ENCODE measurements at places on chromosomes 13 and 19.

DNA sequence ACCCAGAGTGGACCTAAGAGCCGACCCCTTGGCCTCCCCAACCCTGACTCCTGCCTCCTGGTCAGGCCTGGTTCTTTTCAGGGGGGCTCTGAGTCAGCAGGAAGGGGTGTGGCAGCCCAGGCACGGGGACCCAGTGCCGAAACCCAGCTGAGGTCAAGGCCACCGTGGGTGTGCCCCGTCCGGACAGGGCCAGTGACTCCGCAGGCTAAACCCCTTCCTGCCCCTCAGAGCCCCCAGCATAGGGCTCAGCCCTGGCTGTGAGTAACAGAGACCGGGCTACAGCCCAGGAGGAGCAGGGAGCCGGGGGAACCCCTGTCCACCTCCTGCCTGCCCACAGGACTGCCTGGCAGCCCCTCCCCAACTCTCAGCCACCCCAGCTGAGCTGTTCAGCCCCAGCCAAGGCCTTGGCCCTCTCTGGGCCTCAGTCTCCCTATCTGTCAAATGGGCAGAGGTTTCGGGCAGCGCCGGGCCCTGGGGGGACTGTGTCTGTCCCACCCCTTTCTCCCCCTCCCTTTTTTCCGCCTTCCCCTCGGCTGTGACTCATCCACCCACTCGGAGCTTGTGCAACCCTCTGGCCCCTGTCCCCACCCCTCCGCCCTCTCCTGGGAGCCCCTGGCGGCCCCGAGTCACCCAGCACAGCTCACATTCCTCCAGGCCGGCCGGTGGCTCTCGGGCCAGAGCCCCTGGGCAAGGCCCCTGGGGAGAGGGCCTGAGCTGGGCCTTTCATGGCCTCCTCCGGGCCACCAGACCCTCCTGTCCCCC, 8.6 kb downstream of the ZBTB7A start:
- peak; percentile 87 for DNase-seq

DNA sequence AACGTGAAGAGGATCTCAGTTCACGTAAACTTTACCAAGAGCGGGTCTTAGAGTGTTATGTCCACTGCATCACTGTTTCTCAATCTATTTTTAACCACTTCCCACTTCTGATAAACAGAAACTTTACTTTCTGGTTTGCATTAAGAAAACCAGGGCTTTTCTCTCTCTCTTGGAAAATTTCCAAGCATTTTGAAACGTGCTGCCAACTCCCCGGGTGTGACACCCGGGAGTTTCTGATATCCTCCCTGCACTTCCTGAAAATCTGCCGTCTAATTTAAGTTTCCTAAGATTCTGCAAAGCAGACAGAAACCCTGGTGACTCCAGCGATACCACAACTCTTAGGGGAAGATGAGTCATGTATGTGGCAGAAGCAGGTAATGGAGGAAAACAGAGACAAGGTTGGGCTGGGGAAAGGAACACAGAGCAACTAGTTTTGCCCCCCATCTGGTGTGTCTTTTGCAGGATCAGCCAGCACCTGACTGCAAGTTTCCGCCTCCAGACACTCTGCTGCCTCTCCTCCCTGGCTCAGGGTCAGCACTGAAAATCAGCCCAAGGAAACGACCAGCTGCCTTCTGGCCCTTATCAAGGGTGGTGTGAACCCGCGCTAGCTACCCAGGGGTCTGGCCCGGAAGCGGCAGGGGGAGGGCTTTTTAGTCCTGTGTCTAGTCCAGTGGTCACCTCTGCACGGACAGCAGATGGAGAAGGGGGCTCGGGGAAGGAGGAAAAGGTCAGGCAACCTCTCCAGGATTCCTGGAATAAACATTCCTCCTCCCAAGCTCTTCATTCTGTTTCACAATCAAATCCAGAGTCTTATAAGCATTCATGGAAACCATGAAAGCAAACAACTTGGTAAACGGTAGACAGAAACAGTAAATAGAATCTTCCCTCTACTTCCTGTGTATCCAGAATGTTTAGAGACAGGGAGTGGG, 11.3 kb upstream of the FFAR2 start:
- no peak for DNase-seq

GRCh38 chr13:80712026-80712425, 371.1 kb upstream of the SPRY2 start:
- no peak for DNase-seq

- DNase-seq: no peak
Measured at GRCh38 chr13:76687467-76687866, 198.7 kb downstream of the KCTD12 start.

DNA sequence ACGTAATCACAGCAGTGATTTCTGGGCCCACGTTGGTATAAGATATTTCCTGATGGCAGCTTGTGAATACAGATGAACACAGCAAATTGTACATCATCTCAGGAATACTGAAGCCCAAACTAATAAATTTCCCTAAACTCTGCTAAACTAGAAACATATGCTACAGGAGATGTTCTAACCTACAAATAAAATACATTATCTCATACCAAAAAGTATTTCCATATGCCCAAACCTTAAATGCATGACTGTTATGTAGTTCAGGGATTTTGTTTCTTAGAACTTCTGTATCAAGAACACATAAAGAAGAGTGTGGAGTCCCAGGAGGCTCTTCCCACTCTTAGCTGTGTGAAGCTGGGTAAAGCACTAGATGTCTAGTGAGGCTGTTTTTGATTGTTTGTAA, 138.4 kb downstream of the RFC3 start:
- DNase-seq: no peak

- no peak for DNase-seq
Measured at GRCh38 chr13:46382224-46382623, 4.8 kb downstream of the RUBCNL start.

DNA sequence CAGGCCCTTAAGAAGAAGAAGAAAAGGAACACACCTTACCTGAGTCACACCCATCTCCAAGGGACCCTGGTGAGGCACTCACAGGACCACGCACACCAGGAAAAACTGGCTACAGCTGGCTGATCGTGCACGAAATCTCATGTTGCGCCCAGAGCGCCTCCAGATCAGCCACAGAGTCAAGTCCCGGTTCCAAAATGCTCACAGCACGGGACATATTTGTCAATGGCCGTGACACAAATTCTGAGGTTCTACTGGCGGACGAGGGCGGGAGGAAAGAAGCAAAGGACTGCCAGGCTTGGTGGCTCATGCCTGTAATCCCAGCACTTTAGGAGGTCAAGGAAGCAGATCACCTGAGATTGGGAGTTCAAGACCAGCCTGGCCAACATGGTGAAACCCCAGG, 21.5 kb downstream of the SH3GL1 start:
- DNase-seq: no peak

DNA sequence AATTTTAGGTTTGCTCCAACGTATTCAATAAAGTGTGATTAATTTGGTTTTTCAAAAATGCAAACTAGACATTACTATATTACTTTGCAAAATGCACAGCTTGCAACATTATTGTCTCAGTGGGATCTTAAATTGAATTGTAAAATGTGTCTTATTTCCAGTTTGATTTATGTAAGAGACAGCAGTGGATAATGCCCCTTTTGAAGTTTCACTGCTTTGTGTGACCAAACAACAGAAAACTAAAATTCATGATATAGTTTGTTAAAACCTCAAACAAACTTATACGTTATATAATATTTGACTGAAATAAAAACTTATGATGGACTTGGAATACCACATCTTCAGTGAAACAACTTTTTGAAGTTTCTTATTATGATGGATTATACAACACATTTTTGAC, 279.8 kb downstream of the DACH1 start:
- DNase-seq: no peak

GRCh38 chr13:43041369-43041921, 18.1 kb downstream of the DNAJC15 start:
- DNase-seq: no peak

GRCh38 chr13:92951273-92951890, 275.2 kb upstream of the GPC6 start:
- no peak for DNase-seq

- no peak for DNase-seq
Measured at GRCh38 chr13:29230299-29230845, 365.1 kb downstream of the SLC7A1 start.

DNA sequence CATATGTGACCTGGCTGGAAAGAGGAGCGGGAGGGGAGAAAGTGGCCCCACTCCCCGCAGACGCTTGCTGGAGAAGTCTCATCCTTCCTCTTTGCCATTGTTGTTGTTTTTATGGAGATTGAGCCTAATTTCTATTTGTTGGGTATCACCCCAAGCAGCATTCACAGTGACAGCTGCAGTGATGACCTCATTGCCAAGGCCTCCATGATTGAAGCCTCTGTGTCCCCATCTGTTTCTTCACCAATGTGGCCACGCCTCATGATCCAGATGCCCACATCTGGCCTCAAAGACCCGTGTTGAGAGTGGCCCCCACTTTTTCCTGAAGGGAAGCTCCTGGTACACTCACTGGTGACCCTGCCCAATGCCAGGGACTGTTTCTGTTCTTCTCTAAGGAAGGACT, 154.2 kb downstream of the SLC7A1 start:
- no peak for DNase-seq
